ENCODE measurements at places on chromosomes 11 and 22.

- DNase-seq = no peak
Observed at GRCh38 chr22:20011123-20011992, 5.3 kb downstream of the ARVCF start.

- DNase-seq = no peak
Observed at GRCh38 chr11:19321351-19321750, 80.6 kb upstream of the E2F8 start.

DNA sequence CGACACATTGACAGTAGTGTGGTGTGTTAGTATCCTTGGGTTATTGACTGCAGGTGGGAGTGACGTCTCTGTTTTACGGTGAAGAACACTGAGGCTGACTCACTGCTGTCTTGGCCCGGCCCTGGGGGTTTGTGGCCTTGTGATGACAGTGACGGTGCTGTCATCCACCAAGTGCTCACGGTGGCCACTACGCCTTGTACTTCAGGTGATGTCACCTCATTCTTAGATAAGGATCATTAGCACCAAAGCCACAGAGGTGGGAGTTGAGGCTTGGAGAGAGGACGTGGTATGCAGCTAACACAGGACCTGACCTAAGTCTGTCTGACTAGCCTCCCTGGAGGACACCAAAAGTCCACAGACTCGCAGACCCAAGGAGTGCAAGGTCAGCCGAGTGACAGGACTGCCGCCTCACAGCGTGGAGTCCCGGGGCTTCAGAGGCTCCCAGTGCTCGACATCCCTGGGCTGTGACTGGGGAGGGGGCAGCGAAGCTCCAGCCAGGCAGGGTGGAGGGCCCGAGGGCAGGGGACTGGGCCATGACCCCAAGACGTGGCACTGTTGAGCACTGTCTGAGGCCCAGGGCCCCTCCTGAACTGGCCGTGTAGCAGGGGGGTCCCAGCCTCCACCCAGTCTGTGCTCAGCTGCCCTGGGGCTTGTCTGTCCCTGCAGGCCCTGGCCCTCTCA lies 56.5 kb downstream of the NAT10 start:
- peak; percentile 72 for DNase-seq

DNA sequence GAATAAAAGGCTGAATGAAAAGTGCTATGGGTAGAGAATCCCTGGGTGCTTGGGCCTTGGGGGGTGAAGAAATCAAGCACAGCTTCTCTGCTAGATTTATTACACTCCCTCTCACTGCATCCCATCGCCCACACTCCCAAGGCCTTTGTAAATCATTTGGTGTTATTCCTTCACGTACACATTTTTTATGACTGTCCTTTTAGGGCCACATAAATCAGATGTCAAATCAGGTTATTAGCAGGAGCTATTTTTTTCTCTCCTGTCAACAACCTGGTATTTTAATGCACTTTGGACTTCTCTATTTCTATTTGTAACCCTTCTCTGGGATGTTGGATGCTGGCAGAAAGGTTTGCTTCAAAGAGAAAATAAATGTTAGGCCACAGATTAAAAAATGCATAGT lies 408.8 kb downstream of the INSC start:
- DNase-seq = no peak

DNA sequence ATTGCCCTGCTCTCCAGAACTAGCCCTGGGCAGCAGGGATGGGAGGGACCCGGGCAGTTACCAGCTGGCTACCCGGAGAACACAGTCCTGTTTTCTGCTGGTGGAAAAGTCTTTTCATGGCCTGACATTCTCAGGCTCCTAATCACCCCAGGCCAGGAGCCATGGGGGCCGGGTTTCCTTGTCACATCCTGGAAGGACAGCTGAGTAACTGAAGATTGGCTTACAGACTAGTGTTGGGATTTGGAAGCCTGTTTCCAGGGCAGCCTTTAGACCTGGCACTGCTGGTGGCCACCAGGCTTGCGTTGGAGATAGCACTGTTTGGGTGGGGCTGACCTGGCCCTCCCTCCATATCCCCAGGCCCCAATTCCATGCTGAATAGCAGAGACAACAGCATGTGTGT lies 349.0 kb downstream of the CTTN start:
- DNase-seq = no peak

DNA sequence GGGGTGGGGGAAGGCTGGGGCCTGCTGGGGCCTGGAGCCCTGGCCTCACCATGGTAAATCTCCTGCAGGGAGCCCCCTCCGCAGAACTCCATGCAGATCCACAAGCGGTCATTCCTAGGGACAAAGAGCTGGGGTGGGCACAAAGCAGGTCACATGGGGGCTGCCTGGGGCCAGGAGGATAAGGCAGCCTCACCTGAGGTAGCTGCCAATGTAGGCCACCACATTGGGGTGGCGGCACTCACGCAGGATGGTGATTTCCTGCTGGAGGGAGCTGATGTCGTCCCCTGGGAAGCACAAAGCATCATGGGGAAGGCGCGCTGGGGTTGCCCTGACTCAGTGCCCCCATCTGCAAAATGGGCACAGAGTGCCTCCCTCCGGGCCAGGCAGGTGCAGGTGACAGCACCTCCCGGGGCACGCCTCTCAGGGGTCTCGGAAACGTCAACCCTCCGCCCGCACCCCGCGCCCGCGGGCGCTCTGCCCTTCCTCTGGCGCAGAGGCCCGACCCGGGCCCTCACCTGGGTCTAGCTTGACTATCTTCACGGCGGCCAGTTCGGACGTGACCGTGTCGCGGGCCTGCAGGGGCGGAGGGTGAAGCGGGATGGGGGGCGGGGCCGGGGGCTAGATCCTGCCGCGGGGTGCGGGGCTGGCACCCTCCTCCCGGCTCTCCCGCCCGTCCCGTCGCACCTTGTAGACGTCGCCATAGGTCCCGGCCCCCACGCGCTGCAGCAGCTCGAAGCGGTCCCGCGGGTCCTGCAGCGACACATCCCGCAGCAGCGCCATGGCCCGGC lies 450 bp downstream of the MAP4K2 start:
- DNase-seq = no peak

GRCh38 chr11:131815590-131815989 lies 445.2 kb downstream of the NTM start:
- DNase-seq = no peak

GRCh38 chr11:102551169-102551781 lies 20.7 kb upstream of the MMP7 start:
- DNase-seq = no peak

GRCh38 chr22:29799217-29799680 lies 32.1 kb downstream of the UQCR10 start:
- no peak for DNase-seq

- DNase-seq = peak; percentile 29
Observed at GRCh38 chr11:81644239-81644840, 1089.3 kb downstream of the FAM181B start.

- no peak for DNase-seq
Observed at GRCh38 chr11:60919956-60920355, 4.3 kb upstream of the TMEM132A start.

DNA sequence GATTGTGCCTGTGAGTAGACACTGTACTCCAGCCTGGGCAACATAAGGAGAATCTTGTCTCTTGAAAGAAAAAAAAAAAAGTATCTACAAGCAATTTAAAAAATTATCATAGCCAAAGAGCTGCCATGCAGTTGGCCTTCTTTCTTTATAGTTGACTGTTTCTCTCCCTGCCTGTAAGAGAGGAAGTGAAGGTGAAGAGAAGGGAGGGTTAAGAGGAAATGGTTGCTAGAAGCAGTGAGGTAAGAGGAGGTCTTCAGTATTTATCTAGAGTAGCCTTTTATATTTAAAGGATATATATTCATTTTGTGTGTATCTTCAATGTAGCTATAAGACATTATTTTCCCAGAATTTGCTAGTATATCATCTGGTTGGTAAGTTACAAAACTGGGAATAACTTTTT lies 217.9 kb downstream of the TMEM135 start:
- no peak for DNase-seq

- no peak for DNase-seq
Observed at GRCh38 chr22:36347094-36347493, 40.7 kb downstream of the MYH9 start.

GRCh38 chr11:89381094-89381493 lies 110.1 kb downstream of the NOX4 start:
- no peak for DNase-seq

DNA sequence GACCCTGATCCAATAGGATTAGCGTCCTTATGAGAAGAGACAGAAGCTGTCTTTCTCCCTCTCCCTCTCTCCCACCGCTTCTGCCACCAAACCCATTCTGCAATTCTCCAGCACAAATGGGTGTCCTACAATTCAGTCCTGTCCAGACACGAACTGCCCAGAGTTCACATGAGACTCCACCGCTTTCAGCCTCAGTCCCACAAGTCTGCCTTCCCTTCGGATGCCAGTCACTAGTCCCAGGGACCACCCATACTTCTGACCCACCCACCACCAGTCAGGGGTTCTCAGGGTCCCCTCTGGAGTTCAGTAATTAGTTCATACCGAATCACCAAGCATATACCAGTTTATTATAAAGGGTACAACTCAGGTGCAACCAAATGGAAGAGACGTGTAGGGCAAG lies 73.6 kb downstream of the TRIM29 start:
- no peak for DNase-seq

GRCh38 chr11:68403831-68404230 lies 56.7 kb upstream of the PPP6R3 start:
- no peak for DNase-seq

DNA sequence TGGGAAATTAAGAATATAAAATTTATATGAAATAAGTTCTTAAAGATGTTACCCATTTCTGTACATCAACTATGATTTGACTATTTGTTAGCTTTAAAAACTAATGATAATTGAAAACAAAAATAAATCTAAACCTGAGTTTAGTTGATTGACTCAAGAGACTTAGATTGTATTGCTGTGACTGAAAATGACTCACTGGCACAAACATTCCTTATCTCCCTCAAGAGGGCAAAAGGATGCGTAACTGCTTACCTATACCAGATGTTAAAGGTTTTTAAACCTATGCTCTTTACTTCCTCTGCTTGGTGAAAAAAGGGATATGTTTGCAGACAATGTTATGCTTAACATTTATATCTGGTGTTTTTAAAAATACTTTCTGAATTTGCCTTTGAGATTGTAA lies 30.3 kb downstream of the ATM start:
- DNase-seq = no peak

DNA sequence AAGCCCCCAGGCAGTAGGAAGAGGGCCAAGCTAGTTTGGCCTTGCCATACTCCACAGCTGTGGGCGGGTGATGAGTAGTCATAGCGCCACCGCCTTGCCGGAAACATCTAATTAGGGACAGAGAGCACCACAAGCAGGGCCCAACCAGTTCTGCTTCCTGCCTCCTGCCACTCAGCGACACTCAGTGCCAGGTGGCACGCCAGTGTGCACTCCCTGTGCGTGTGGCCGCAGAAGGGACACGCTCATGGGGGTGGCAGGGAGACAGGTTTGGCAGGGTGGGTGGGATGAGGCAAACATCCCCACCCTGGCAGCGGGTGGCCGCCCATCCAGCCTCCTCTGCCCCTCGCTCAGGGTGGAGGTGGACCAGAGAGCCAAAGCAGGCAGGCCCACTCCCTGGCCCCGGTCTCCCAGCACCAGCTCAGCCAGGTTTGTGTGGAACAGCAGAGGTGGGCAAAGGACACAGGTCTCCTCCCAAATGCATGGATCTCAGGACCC lies 4.9 kb downstream of the OVOL1 start:
- peak; percentile 76 for DNase-seq

- peak; percentile 56 for DNase-seq
Observed at GRCh38 chr22:36334081-36334820, 53.5 kb downstream of the MYH9 start.

DNA sequence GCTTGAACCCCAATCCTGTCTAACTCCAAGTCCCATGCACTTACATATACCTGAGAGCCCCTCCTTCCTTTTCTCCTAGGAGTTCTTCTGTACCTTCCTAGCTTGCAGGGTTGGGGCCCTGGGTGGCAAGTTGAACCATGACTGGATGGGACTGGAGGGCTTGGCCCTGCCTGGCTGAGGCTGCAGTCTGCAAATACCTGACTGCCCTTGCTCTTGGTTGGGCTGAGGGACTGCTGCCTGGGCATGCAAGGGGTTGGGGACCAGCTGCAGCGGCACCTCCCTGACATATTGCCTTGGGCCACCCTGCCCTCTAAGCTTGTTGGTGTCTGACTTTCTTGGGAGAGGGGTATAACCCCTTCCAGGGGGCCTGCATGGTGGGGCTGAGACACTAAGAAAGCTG lies 9.8 kb upstream of the SLC39A13 start:
- DNase-seq = no peak

- no peak for DNase-seq
Observed at GRCh38 chr11:11426226-11426952, 73.3 kb upstream of the CSNK2A3 start.

- no peak for DNase-seq
Observed at GRCh38 chr22:17724241-17724640, 50.0 kb downstream of the BID start.

GRCh38 chr22:45329530-45329936 lies 19.8 kb downstream of the FAM118A start:
- no peak for DNase-seq

GRCh38 chr11:125073616-125074483 lies 10.7 kb downstream of the SLC37A2 start:
- no peak for DNase-seq

- no peak for DNase-seq
Observed at GRCh38 chr22:37195921-37196320, 7.9 kb upstream of the C1QTNF6 start.

GRCh38 chr11:70186420-70186819 lies 16.7 kb upstream of the FADD start:
- DNase-seq = no peak

DNA sequence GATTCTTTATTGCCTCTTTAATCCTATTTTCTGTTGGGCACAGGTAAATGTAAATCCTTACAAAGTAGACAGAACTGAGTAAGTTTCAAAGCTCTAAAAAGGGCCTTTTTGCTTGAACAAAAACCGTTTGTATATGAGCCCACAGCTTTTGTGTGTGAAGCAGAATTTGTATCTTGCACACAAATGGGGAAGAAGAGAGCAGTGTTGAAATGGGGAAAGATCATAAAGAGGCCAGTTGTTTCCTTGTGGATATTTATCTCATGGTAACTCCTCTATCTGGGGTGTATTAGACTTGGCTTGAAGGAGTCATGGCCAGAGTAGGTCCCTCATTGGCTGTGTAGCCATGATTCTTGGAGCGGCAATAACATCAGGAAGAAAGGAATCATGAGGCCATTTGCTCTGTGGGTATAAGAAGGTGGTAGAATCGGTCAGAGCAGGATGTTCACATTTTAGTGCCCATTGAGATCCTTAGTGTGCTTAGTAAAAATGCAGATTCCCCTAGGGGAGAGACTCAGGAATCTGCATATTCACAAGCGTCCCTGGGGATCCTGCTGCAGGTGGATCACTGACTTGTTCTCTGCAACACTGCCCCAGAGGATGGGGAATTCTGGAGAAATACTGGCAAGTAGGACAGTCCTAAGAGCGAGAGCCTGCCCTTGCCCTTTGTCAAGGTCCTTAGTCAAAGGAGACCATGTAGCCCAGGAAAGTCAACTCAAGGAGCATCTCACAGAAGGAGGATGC lies 126.5 kb downstream of the LDLRAD3 start:
- DNase-seq = no peak

- no peak for DNase-seq
Observed at GRCh38 chr11:80502511-80502910, 1061.7 kb upstream of the TENM4 start.

DNA sequence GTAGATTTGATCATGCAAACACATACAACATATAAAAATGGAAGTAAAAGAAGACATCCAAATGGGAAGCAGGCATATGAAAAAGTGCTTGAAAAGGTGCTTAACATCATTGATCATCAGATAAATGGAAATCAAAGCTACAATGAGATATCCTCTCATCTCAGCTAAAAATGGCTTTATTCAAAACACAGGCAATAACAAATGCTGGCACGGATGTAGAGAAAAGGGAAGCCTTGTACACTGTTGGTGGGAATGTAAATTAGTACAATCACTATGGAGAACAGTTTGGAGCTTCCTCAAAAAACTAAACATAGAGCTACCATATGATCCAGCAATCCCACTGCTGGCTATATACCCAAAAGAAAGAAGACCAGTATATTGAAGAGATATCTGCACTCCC lies 549 bp upstream of the TCN1 start:
- no peak for DNase-seq
